ENCODE measurements at places on chromosomes 12 and 14. TPM values are rescaled to one million over a fixed set of nuclear protein-coding genes. Genes with fewer than 3 reads are reported as not detected.
A peak's percentile ranks its signal among the peaks of the same experiment; 100 is the strongest.

FAM222A gene
- 32.4 TPM for total RNA-seq

LPAR5 gene
- total RNA-seq: 1.6 TPM

METAP2 gene
- total RNA-seq: 52.1 TPM

FSCB gene
- not detected for total RNA-seq

RHEBL1 gene
- total RNA-seq: 0.35 TPM

GALNT16 gene
- total RNA-seq: 17.9 TPM

C12orf42 gene
- not detected for total RNA-seq

GLI1 gene
- 1.2 TPM for total RNA-seq

CLMN gene
- 4.0 TPM for total RNA-seq

PLEKHD1 gene
- not detected for total RNA-seq

DNA sequence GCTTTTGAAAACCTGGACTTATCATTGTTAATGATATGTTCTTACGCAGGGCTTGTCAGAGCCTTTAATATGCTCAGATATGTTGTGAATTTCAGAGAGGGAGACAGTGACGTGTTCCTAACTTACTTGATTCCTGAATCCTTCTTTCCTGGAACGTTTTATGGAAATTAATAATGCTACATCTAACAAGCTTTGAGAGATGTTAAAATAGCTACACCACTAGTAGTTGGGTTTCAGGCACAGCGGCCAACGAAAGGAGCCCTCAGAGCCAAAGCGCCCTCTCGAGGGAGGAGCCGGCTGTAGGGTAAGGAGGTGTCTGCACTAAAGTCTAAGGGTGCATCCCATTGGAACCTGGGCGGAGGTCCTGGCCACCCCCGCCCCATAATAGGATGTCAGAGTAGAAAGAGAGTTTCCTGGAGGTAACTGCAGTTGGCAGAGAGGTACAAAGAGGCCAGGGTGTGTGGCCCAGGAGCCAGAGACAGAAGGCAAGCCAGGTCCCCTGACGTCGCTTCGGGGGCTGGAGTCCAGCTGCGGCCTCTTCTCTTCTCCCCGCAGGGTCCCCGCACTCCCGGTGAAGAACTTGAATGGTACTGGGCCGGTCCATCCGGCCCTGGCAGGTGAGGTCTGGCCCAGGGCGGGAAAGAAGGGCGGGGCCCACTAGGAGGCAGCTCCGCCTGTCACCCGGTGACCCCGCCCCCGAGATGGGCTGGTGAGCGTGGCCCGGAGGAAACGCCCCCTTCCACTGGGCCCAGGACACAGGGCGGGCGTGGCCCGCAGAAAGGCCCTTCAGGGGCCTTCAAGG, 36.3 kb downstream of the DTX1 start:
- DNase-seq: no peak
- H3K36me3 ChIP-seq: no peaks in the 10 kb centered on the region
- H3K27me3 ChIP-seq: no peaks in the 10 kb centered on the region
- peak overlapping the region; percentile 5 for H3K4me3 ChIP-seq

DNA sequence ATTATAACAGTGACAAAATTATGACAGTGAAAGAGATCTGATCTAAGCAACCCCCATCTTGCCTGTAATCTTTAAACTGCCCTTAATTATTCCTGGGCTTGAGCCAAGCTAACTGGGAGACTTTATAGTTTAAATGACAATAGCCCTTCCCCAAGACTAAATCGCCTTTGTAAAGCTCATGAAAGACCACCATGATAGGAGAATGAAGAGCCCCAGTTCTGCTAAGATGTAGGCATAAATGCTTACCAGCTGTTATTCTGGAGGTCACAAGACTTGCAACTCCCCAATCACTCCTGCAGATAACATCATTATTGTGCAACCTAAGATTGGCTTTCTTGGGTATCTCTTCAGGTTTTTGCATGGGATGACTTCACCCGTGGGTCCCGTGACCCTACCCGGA, 599.7 kb downstream of the KCNH5 start:
- no peaks in the 10 kb centered on the region for H3K27me3 ChIP-seq
- H3K4me3 ChIP-seq: no peak overlapping the region
- no peaks in the 10 kb centered on the region for H3K36me3 ChIP-seq
- H3K4me1 ChIP-seq: no peaks in the 10 kb centered on the region
- no peak overlapping the region for H3K27ac ChIP-seq
- DNase-seq: no peak

GRCh38 chr12:55682087-55682796, 25.5 kb downstream of the ITGA7 start:
- peak overlapping the region; percentile 70 for H3K27ac ChIP-seq
- no peaks in the 10 kb centered on the region for H3K4me1 ChIP-seq
- H3K36me3 ChIP-seq: peaks cover 10% of the 10 kb centered on the region
- DNase-seq: no peak
- H3K4me3 ChIP-seq: peak overlapping the region; percentile 53

- H3K36me3 ChIP-seq: peaks cover 82% of the 10 kb centered on the region
- H3K4me3 ChIP-seq: no peak overlapping the region
- DNase-seq: no peak
- H3K4me1 ChIP-seq: no peaks in the 10 kb centered on the region
- no peaks in the 10 kb centered on the region for H3K27me3 ChIP-seq
- peak overlapping the region; percentile 47 for H3K27ac ChIP-seq
These were observed 5.2 kb upstream of the ACADS start for GRCh38 chr12:120720234-120720986.

DNA sequence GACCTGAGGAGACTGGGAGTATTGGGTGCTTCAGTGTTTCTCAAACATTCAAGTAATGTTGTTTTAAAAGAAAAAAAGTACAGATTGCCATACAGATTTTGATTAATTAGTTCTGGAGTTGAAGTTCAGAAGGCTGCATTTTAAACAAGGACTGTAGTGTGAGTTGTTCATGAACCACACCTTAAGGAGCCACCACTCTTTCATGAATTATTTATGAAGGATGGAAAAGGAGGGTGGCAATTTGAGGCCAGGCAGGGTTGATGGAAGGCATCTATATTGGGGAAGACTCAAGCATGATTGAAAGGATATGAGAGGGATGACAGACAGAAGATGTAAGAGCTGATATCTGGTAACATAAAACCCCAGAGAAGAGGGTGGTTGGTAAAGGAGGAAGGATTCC, 146.6 kb upstream of the CAND1 start:
- no peak overlapping the region for H3K27ac ChIP-seq
- no peak overlapping the region for H3K4me3 ChIP-seq

GRCh38 chr12:9760699-9761418, at the start of gene CD69:
TSS of gene CD69 (minus strand) at chr12:9760901. CDS start at chr12:9760820, 81 bp downstream.
- no peak within 1 kb of the TSS for H3K4me3 ChIP-seq
- DNase-seq: no peak
- no peaks in the 10 kb centered on the region for H3K36me3 ChIP-seq
- no peaks in the 10 kb centered on the region for H3K27me3 ChIP-seq
- H3K27ac ChIP-seq: no peak within 1 kb of the TSS
- H3K4me1 ChIP-seq: no peaks in the 10 kb centered on the region

DNA sequence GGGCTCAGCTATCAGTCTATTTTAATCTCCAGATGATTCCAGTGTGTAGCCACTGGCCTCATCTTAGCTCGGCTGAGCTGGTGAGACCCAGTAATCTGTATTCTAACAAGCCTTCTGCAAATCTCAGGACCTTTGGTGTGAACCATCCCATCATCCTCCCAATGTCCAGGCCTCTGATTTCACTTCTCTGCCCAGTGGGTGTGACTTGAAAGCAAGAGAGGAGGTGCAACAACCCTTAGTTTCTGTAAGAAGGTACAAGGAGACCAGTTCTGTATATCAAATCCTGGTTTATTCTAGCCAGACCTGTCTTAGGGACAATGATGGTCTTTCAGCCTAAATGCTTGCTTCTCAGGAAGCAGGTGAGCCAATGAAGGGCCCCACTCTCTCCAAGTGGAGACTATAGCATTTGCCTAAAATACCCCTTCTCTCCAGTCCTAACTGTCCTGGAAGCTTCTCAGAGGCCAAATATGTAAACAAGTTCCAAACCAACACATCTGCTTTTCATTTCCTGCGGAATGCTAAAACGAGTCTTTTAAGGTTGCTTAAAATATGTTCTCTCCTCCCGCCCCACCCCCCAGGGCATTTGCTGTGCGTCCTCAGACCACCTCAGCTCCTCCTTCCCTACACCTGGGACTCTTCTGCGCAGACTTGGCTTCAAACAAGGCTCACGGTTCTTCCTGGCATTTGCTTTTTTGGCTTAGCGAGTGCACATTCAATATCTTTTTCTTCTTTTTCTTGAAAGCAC, 78.4 kb upstream of the FUT8 start:
- no peaks in the 10 kb centered on the region for H3K36me3 ChIP-seq
- H3K27me3 ChIP-seq: no peaks in the 10 kb centered on the region
- H3K27ac ChIP-seq: no peak overlapping the region
- no peak overlapping the region for H3K4me3 ChIP-seq
- peaks cover 10% of the 10 kb centered on the region for H3K4me1 ChIP-seq
- DNase-seq: no peak

DNA sequence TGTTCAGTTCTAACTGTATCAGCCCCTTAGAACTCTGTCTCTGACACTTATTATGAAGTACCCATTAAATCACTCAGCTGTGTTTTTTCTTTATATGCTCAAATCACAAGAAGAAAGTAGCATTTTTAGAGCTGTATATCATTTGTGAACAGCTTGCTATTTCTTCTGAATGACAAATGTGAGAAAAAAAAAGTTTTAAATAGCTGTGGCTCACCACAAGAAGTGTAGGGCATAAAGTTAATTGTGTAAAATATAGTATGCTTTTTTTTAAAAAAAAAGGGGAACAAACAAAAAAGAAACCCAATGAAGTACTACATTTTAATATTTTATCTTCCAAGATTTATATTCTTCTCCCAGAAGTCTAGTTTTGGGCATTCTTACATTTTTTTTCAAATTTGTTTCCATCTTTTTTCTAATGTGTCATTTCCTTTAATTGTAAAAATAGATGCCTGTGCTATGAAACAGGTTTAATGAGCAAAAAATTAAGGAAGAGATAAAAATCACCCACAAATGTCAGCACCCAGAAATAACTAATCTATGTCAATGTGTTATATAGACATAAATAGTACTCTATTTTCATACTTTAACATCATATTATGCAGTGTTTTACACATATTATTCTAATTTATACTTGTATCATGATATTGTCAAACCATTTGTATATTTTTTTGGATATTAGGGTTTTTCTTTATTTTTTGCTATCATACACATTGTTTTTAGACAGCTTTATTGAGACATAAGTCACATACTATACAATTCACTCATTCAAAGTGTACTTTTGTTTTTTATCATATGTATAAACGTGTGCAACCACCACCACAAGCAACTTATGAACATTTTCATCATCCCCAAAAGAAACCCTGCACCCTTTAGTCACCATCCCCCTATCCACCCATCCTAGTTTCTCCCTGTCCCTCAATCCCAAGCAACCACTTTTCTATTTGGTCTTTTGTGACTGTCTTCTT, 22.4 kb upstream of the LRRK2 start:
- no peaks in the 10 kb centered on the region for H3K36me3 ChIP-seq
- H3K4me1 ChIP-seq: no peaks in the 10 kb centered on the region

DNA sequence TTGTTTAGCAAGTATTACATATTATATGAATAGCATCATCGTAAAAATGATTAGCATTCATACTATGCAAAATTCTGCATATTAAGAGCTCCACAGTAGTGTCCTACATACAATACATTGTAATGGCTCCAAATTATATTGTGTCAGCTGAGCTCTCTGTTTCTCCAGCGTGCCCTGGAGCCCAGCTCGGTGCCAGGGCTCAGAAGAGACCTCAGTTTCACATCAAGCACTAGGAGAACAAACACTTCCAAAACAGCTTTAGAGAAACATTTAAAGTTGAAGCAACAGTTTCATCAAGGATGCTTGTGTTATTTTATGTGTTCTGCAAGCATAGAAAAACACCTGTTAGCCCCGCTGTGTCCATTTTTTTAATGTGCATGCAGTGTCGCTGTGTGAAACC, 456.9 kb downstream of the EGLN3 start:
- H3K4me3 ChIP-seq: no peak overlapping the region
- H3K36me3 ChIP-seq: no peaks in the 10 kb centered on the region
- H3K27ac ChIP-seq: no peak overlapping the region
- no peaks in the 10 kb centered on the region for H3K4me1 ChIP-seq
- H3K27me3 ChIP-seq: no peaks in the 10 kb centered on the region

DNA sequence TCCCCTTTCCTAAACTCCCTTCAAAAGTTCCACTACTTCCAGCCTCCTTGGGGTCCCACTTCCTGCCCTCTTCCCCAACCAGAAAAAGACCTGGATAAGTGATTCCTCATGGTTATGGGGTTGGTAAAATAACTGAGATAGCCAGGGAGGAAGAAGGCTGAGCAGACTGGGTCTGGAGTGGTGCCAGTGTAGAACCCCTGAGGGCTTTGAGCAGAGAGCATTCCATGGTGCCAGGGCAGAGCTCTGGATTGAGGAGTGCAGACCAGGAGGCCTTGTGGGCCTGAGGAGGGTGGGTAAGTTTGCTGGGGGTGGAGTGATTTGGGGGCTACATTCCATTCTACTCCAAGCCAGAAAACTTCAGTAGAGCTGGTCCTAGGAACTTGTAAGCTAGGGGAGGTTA, 9.5 kb upstream of the CISTR start:
- H3K4me3 ChIP-seq: no peak overlapping the region
- H3K36me3 ChIP-seq: no peaks in the 10 kb centered on the region
- H3K27ac ChIP-seq: no peak overlapping the region
- H3K4me1 ChIP-seq: no peaks in the 10 kb centered on the region

GRCh38 chr14:60508707-60509437, at the start of gene SIX6:
TSS of gene SIX6 (plus strand) at chr14:60509146. CDS start at chr14:60509399, 253 bp downstream.
- H3K27me3 ChIP-seq: peaks cover 74% of the 10 kb centered on the region
- no peak for DNase-seq
- no peaks in the 10 kb centered on the region for H3K4me1 ChIP-seq
- no peak within 1 kb of the TSS for H3K27ac ChIP-seq
- no peaks in the 10 kb centered on the region for H3K36me3 ChIP-seq
- H3K4me3 ChIP-seq: peak within 1 kb of the TSS; percentile 24

DNA sequence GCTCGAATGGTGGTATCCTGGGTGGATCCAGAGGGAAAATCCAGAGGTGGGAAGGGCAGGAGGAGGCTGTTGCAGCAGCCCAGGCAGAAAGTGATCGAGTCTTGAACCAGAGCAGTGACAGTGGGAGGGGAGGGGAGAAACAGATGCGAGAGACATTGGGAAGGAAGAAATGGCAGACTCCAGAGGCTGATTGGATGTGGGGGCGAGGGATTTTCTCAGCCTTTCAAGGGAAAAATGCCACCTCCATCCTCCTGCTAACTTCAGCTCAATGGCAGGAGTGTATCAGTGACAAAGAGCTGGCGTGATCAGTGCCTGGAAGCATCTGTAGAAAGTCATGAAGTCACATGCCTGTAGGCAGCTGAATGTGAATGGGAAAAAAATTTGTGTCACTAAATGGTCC, 38.6 kb upstream of the NRXN3 start:
- H3K36me3 ChIP-seq: no peaks in the 10 kb centered on the region
- no peak for DNase-seq
- no peak overlapping the region for H3K4me3 ChIP-seq
- no peak overlapping the region for H3K27ac ChIP-seq

- peaks cover 77% of the 10 kb centered on the region for H3K4me1 ChIP-seq
- H3K36me3 ChIP-seq: no peaks in the 10 kb centered on the region
- H3K4me3 ChIP-seq: no peak overlapping the region
- DNase-seq: no peak
- H3K27me3 ChIP-seq: no peaks in the 10 kb centered on the region
These were observed 17.8 kb downstream of the RASSF8 start for GRCh38 chr12:25976289-25976688.

GRCh38 chr14:81430235-81430634, 30.1 kb upstream of the STON2 start:
- H3K36me3 ChIP-seq: no peaks in the 10 kb centered on the region
- no peaks in the 10 kb centered on the region for H3K4me1 ChIP-seq
- no peaks in the 10 kb centered on the region for H3K27me3 ChIP-seq
- H3K4me3 ChIP-seq: no peak overlapping the region
- no peak overlapping the region for H3K27ac ChIP-seq
- no peak for DNase-seq
